ENCODE measurements at places on chromosomes 3 and 15. TPM values are rescaled to one million over a fixed set of nuclear protein-coding genes. Genes with fewer than 3 reads are reported as not detected.

GRCh38 chr3:158279609-158280008, 169.7 kb downstream of the RSRC1 start:
- H3K4me3 ChIP-seq = no peak overlapping the region
- DNase-seq = no peak
- no peaks in the 10 kb centered on the region for H3K27me3 ChIP-seq
- no peaks in the 10 kb centered on the region for H3K36me3 ChIP-seq
- H3K4me1 ChIP-seq = no peaks in the 10 kb centered on the region

Gene MUSTN1
- 14.4 TPM for total RNA-seq

Gene ITPKA
- total RNA-seq = 0.23 TPM

- H3K27ac ChIP-seq = no peak overlapping the region
- no peaks in the 10 kb centered on the region for H3K36me3 ChIP-seq
- DNase-seq = no peak
- no peaks in the 10 kb centered on the region for H3K27me3 ChIP-seq
- no peak overlapping the region for H3K4me3 ChIP-seq
Observed at GRCh38 chr15:68739390-68740080, 81.2 kb downstream of the ANP32A start.

DNA sequence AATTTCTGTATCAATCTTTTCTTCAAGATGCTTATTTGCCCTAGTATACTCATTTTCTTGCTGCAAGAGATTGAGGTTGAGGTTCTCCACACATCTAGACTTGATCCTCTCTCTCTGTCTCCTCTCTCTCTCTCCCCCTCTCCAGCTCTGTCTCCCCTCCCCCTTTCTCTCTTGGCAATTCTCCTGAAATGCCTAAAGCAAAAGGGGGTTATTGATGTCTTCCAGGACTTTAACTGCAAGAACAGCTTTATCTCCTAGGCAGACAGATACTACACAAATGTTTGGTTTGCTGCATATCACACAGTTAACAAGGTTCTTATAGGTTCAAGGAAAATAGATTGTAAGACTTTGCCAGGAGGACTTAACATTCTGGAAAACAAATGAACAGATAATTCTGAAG, 52.1 kb downstream of the TMEM212 start:
- H3K4me1 ChIP-seq = no peaks in the 10 kb centered on the region
- DNase-seq = no peak
- H3K27ac ChIP-seq = no peak overlapping the region
- H3K36me3 ChIP-seq = no peaks in the 10 kb centered on the region
- peaks cover 2% of the 10 kb centered on the region for H3K27me3 ChIP-seq

- no peaks in the 10 kb centered on the region for H3K27me3 ChIP-seq
- H3K27ac ChIP-seq = no peak overlapping the region
- H3K4me1 ChIP-seq = no peaks in the 10 kb centered on the region
- no peak for DNase-seq
Observed at GRCh38 chr15:46343196-46343935, 708.5 kb downstream of the SQOR start.

DNA sequence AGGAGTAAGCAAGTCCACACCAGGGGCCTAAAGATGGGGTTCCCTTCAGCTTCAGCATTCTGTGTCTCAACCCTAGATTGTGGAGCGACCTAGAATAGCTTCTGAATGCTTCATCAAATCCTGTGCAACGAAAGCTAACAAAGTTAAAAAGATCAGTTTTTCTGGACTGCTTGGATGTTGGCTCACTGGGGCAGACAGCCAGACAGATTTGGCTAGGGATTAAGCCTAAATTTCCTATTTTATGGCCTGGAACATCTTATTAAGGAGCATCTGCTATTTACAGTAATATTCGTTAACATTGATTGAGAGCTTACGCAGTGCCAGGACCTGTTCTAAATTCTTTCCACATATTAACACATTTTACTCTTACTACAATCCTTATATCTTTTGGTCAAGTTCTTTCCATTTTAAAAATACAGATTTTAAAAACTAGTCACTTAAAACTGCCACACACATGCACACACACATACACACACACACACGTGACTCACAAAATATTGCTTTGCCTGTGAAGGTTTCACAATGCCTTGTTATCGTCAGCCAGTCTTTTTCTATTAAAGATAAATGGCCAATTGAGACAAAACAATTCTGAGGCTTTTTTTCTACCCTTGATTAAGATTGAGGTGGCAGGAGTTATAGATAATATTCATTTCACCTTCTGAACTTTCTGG, 173.3 kb upstream of the SNTN start:
- no peak for DNase-seq
- no peaks in the 10 kb centered on the region for H3K27me3 ChIP-seq
- no peak overlapping the region for H3K27ac ChIP-seq
- no peaks in the 10 kb centered on the region for H3K4me1 ChIP-seq
- no peak overlapping the region for H3K4me3 ChIP-seq
- no peaks in the 10 kb centered on the region for H3K36me3 ChIP-seq

Gene IGSF10
- 5.4 TPM for total RNA-seq

Gene CAMK2N2
- 0.82 TPM for total RNA-seq

DNA sequence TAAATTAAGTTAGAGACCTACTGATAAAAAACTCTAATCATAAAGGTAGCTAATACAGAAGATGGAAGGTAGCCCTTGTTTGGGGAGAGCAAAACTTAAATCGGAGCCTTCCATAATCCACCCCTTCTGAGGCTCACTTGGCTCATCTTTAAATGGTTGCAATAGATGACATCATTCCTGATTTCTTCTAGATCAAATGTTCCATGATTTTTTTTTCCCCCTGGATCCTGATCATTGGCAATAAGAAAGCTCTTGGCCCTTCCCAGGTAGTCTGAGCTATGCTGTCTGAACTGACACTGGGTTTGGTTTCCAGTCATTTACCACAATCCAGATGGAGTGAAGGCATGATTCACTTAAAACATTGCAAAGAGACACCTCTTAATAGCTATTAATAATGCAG, 92.5 kb downstream of the PIK3R4 start:
- H3K27ac ChIP-seq = no peak overlapping the region
- no peaks in the 10 kb centered on the region for H3K4me1 ChIP-seq
- no peaks in the 10 kb centered on the region for H3K27me3 ChIP-seq
- H3K36me3 ChIP-seq = no peaks in the 10 kb centered on the region

GRCh38 chr3:148528024-148528423, 169.7 kb upstream of the AGTR1 start:
- no peaks in the 10 kb centered on the region for H3K4me1 ChIP-seq
- no peak overlapping the region for H3K4me3 ChIP-seq
- H3K27ac ChIP-seq = no peak overlapping the region
- no peak for DNase-seq
- H3K36me3 ChIP-seq = no peaks in the 10 kb centered on the region

- no peak overlapping the region for H3K4me3 ChIP-seq
- H3K4me1 ChIP-seq = no peaks in the 10 kb centered on the region
- no peak for DNase-seq
- H3K27me3 ChIP-seq = no peaks in the 10 kb centered on the region
- H3K36me3 ChIP-seq = no peaks in the 10 kb centered on the region
Observed at GRCh38 chr15:89506026-89506686, 9.8 kb upstream of the RHCG start.

Gene NR2E3
- 0.51 TPM for total RNA-seq

Gene ZNF445
- total RNA-seq = 10.8 TPM

Gene EFCC1
- total RNA-seq = 4.0 TPM

DNA sequence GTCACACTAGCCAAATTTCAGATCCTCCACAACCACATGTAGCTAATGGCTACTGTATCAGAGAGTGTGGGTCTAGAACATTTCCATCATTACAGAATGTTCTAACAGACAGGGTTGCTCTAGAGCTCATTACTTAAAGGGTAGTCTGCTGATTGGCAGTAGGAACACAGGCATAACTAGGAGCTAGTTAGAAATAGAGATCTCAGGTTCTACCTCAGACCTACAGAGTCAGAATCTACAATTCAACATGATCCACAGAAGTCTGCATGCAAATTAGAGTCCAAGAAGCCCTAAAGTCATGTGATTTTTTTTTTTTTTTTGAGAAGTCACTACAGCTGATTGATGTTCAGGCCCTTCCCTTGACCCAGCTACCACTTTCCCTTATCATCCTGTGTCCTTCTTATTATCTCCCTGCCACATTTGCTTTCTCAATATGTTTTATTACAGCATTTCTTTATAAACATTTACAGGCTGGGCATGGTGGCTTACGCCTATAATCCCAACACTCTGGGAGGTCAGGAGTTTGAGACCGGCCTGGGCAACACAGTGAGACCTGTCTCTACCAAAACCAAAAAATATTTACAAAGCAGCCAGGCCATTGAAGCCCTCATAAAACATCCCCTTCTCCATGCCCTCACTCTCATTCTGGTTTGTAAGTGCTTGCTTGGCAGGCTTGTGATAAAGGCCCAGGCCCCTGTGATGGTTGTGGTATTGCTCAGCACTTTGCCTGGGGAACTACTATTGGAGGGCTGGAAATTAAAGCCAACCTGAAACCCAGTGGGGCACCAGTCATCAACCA, 3.8 kb upstream of the ABHD5 start:
- no peak overlapping the region for H3K27ac ChIP-seq
- no peak overlapping the region for H3K4me3 ChIP-seq
- H3K36me3 ChIP-seq = no peaks in the 10 kb centered on the region
- H3K27me3 ChIP-seq = no peaks in the 10 kb centered on the region

DNA sequence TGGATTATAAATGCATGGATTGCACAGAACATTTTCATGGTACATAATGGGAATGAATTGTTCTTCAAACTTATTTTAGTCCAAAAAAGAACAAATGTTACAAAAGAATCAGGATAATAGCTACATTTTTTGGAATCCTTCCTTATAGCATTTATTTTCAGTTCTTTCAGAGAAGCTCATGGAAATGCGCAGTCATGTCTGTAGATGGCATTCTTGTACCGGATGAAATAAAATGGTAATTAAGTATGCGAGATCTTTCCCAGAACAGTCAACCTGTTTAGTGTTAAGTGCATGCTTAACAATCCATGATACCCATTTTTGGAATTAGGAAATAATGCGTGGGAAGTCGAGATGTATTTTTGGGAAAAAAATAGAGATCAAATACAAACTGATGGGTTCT, 38.2 kb upstream of the GOLGA8B start:
- no peak overlapping the region for H3K27ac ChIP-seq
- H3K4me1 ChIP-seq = no peaks in the 10 kb centered on the region
- H3K4me3 ChIP-seq = no peak overlapping the region
- DNase-seq = no peak
- H3K36me3 ChIP-seq = no peaks in the 10 kb centered on the region

Gene ZBTB47
- 22.1 TPM for total RNA-seq

DNA sequence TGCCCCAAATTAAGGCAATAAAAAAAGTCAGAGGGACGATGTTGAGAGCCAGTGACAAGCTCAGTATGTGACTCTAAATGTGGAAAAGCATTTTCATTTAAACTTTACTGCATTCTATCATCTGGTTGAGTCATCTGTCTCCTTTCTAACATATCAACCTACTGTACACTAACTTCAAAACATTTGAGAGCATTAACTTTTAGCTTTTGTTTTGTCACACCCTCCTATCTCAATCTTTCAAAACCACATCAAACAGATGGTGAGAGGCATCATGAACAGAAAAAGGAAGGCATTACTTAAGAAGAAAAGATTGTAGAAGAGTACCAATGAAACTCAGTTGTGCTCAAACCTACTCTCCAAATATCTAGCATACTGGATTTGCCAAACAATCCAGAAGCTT, 4.8 kb downstream of the LRRC58 start:
- no peak for DNase-seq
- no peak overlapping the region for H3K27ac ChIP-seq
- H3K36me3 ChIP-seq = no peaks in the 10 kb centered on the region
- H3K4me3 ChIP-seq = no peak overlapping the region

- H3K4me3 ChIP-seq = no peak overlapping the region
- DNase-seq = no peak
- H3K36me3 ChIP-seq = no peaks in the 10 kb centered on the region
- H3K27me3 ChIP-seq = no peaks in the 10 kb centered on the region
- no peaks in the 10 kb centered on the region for H3K4me1 ChIP-seq
Observed at GRCh38 chr3:41394896-41395295, 195.6 kb downstream of the CTNNB1 start.

Gene C3orf70
- total RNA-seq = 21.2 TPM

- peak within 1 kb of the TSS; percentile 93 for H3K4me3 ChIP-seq
- DNase-seq = peak; percentile 87
- no peaks in the 10 kb centered on the region for H3K36me3 ChIP-seq
- peak within 1 kb of the TSS; percentile 99 for H3K27ac ChIP-seq
Observed at GRCh38 chr15:25438601-25439368, at the start of gene UBE3A. UBE3A (minus strand) TSS chr15:25439024; CDS start chr15:25409107, 29,917 bp downstream.

GRCh38 chr3:124089214-124089613, 97.3 kb upstream of the ROPN1 start:
- DNase-seq = no peak
- H3K27ac ChIP-seq = no peak overlapping the region
- H3K4me1 ChIP-seq = no peaks in the 10 kb centered on the region
- H3K27me3 ChIP-seq = no peaks in the 10 kb centered on the region
- H3K4me3 ChIP-seq = no peak overlapping the region
- no peaks in the 10 kb centered on the region for H3K36me3 ChIP-seq

GRCh38 chr15:64009241-64009640, 37.0 kb downstream of the DAPK2 start:
- H3K4me3 ChIP-seq = no peak overlapping the region
- H3K27me3 ChIP-seq = no peaks in the 10 kb centered on the region
- H3K27ac ChIP-seq = no peak overlapping the region
- H3K36me3 ChIP-seq = no peaks in the 10 kb centered on the region

DNA sequence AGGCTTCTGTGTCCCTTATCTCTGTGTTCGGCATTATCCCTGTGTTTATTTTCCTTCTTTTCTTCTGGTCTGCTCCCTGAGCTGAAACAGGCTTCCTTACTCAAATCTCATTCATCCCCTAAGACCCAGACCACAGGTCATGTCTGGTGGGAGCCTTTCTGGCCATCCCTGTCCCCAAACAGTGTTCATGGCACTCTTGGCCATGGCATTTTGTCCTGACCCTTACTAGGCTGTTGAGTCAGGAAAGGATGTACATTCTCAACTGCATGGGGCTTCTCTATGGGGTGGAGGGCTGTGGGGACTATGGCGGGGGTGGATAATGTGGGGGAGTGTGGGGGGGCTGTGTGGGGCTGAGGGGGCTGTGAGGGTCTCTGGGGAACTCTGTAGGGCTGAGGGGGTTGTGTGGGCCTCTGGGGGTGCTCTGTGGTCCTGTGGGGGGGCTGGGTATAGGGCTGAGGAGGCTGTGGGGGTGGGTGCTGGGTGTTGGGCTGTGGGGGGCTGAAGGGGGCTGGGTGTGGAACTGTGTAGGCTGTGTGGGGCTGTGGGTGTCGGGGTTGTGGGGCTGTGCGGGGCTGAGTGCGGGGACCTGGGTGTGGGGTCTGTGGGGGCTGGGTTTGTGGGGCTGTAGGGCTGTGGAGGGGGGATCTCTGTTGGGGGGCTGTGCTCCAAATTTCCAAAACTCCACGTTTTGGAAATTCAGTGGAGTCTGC, 64.3 kb downstream of the KLF13 start:
- peak overlapping the region; percentile 93 for H3K27ac ChIP-seq
- no peaks in the 10 kb centered on the region for H3K4me1 ChIP-seq
- no peaks in the 10 kb centered on the region for H3K36me3 ChIP-seq

DNA sequence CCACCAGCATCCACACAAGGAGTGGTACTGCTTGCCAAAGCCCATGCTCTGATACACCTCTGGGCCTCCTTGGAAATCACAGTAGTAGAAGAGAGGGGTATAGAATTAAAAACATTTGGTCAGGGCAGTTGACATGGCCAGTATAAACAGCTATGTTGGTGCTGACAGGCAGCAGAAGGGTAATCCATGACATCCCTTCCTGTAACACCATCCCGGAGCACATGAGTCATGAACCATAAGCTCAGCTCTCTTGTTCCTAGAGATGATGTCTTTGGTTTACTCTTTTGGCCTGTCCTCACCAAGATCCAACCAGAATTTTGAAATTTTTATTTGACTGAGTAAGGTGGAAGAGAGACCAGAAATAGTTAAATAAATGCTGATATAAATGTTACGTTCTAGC, 132.6 kb upstream of the CTDSPL start:
- no peaks in the 10 kb centered on the region for H3K27me3 ChIP-seq
- H3K27ac ChIP-seq = no peak overlapping the region
- no peaks in the 10 kb centered on the region for H3K36me3 ChIP-seq
- no peak for DNase-seq

Measured in prostate gland (tissue), 2 donors.